ENCODE measurements at places on chromosomes 2 and 18.

DNA sequence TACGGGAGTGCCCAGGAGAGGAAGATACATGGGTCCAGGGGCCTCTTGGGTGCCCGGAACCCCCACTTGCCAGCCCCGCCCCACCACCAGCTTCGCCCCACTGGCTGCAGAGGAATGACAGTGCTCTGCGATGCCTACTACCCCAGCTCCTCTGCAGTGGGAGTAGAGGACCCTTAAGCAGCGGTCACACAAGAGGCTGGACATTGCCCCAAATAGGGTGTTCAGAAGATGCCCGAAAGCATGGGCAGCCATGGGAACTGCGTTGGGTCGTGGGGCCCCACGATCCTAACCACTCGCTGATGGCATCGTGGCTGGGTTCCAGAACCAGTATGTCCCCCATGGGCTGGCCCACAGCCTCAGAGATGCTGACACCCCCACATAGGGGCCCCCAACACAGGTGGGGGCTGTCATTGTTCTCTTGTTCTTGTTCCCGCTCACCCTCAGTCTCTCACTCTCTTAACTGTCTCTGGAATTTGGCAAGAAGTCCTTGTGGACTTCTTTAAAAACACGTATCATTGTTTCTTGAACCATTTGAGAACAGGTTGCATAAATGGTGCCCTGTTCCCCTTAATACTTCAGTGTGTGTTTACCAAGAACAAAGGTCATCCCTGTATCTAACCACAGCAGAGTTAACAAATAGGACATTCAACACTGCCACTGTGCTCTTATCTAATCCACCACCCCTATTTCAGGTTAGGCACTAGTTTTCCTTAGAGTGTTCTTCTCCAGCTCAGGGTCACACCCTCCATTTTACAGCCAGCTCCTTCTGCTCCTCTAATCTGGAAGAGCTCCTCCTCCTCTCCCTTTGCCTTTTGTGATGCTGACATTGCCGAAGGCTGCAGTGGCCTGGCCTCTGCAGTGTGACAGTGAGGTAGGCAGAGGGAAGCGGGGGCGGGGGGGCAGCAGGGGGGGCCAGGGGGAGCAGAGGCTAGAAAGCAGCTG lies 76.3 kb downstream of the STPG4 start:
- DNase-seq: no peak

GRCh38 chr2:172869861-172870260 lies 134.2 kb downstream of the RAPGEF4 start:
- no peak for DNase-seq

GRCh38 chr2:156110890-156111289 lies 221.6 kb downstream of the NR4A2 start:
- no peak for DNase-seq

- DNase-seq: no peak
These were observed 246.5 kb downstream of the MYCN start for GRCh38 chr2:16186661-16187481.

DNA sequence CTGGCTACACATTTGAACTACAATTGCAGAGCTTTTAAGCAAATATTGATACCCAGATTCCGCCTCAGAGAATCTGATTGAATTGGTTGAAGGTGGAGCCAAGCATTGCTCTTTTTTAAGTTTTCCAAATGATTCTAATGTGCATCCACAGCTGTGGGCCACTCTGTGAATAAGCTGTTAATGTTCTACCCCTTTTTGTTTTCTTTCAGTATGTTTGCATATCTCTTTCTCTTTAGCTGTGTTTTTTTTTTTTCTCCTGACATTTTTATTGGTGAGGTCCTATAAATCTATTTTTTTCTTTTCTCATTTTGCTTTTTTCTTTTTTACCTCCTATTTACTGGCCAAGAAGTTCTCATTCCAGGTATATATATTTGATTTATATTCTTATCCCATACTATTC lies 6.5 kb downstream of the SCN3A start:
- DNase-seq: no peak

DNA sequence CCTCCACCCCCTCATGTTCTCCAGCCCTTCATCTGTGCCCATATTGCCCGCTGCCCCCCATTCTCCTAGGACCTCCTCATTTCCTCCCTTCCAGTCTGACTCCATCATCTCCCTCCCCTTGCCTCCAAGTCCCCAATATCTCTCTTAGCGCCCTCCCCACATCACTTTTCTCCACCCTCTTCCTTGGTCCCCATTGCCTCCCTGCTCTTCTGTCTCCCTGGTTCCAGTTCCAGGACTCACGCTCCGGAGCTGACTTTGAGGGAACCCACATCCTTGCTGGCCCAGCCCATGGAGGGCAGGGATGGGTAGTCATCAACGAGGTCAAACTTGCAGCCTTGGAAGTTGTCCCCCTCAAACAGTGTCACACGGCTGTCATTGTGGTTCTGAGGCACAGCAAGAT lies 2.6 kb downstream of the CRYBA2 start:
- no peak for DNase-seq

DNA sequence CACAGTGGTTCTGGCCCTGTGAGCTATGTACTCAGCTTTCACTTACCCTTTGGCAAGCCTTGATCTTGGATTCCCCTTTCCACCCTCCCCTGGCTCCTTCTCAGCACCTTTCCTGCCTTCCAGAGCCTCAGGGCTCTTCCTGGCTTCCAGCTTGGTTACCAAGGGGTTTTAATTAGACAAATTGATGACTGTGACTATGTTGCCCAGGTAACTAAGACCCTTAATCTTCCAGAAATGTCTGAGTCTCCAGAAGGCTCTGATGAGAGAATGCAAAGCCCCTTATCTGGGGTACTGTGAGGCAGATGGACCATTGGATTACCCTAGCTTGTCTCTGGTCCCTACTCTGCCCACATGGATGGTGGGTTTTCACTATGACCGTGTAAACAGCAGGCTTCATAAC lies 174.2 kb downstream of the LOXHD1 start:
- no peak for DNase-seq

DNA sequence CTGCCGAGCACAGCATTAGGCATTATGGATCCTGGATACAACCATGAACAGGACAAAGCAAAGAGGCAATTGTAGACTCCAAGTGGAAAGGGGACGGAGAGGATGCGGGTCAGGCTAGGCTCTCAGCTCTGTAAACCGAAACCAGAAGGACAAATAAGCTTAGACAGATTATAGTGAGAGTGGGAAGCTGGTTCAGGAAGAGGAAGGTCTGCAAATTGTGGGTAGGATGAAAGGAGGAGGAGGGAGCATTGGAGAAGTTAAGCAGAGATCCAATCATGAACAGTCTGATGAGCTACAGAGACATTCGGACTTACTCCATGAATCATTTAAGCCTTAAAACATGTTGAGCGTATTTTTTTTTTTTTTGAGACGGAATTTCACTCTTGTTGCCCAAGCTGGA lies 3.0 kb downstream of the MSH6 start:
- DNase-seq: no peak

DNA sequence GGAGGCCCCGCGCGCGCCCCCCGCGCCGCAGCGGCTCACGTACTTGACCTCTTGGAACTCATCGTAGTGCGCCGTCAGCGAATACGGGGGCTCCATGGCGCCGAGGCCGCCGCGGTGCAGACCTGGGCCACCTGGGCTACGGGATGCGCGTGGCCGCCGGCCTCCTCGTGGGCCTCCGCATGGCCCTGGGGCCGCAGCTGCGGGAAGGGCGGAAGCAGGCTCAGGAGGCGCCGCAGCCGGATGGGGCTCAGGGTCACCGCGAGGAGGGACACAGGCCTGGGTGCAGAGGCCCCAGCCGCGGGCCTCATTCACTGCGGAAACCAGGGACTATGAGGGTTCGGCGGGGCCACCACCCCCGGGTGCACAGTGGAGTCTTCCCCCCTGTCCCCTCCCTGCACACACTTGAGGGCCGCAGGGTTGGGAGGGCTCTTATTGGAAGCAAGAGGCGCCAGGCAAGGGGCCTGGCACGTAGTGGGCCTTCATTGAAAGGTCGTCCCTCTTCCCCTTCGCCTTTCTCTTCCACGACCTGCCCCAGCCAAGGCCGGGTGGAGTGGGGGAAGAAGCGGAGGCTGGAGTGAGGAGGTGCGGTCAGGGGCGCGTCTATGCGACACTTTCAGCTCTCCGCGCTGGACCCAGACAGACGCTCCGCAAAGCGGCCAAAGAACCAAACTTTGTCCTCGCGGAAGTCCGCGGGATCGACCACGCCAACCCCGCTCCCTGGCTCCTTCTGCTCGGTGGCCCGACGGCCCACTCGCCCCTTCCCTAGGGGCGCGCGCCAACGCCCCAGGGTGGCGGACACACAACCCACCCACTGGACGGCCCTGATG lies 863 bp downstream of the ECEL1 start:
- no peak for DNase-seq

DNA sequence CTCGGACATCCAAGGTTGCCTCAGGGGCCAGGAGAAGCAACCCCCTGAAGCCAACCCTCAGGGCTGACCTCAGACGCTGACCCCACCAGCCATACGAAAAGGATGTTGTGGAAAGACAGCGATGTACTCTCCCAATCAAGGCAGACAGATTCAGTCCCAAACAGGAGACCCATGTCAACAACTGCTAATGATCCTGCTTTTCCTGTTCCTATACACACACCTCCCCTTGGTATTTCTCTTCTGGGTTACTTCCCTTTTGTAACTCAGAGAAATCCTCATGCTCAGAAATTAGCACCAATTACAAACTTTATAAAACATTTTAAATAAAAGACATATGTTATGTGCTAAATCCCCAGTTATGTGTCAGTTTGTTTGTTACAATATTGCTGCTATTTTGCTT lies 120.8 kb downstream of the PID1 start:
- no peak for DNase-seq

GRCh38 chr2:133817680-133818566 lies 249.7 kb upstream of the NCKAP5 start:
- DNase-seq: no peak

- no peak for DNase-seq
These were observed 102.4 kb downstream of the TRIB2 start for GRCh38 chr2:12819103-12819475.

DNA sequence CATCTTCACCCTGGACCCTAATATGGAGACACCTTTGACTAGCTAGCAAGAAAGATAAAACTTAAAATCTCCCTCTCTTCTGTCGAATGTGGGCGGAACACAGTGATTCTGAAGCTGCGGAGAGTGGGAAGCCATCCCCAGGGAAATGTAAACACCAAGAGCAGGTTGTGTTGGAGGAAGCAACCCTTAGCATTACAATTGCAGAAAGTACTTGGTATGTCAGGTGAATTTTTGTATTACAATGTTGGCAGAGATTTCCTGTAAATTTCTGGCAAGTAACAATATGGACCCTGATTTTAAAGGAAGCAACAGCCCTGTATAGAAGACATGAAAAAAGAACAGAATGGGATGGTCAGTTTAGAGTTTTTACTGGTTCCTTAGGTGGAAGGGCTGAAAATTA lies 35.8 kb downstream of the TSN start:
- DNase-seq: no peak

DNA sequence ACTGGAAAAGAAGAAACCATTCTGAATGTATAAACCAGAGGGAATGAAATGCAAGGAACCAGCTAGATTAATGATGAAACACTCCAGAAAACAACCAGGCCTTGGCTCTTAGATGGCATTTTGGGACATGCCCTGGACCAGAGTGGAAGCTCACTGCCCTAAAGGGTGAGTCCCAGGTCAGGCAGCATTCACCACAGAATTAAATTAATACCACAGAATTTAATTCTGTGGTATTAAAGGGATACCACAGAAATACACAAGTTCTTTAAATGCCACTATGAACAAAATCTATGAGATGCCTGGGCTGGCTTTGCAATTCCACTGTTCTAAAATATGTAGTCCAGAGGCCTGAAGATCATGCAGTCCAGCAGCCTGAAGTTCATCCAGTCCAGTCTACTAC lies 122.3 kb upstream of the KYNU start:
- no peak for DNase-seq

GRCh38 chr2:118554616-118555015 lies 292.8 kb downstream of the EN1 start:
- no peak for DNase-seq

GRCh38 chr2:85717308-85718008 lies 23.3 kb downstream of the GNLY start:
- DNase-seq: no peak

DNA sequence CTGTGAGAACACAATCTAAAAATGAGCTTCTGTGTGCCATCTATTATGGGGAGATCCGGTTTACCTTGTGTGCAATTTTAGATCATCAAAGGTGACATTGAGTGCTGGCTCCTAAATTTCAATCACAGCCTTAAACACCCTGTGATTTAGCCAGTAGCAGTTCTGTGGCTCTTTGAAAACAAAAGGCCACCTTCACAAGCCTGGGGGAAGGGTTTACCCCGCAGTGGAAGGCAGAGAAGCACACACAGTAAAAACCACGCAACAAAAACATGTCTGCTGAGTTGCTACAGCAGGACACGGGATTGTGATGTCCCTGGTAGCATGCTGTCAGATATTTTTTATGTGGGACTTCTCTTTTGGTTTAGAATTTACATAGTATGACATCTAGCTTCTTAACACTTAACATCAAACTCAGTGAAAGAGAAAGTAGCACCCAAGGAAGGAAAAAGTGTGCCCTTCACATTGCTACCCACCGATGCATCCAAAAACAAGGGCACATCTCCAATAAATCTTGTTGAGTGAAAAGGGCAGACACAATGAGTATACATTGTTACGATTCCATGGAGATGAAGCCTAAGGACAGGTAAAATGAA lies 56.1 kb upstream of the RNF152 start:
- no peak for DNase-seq

DNA sequence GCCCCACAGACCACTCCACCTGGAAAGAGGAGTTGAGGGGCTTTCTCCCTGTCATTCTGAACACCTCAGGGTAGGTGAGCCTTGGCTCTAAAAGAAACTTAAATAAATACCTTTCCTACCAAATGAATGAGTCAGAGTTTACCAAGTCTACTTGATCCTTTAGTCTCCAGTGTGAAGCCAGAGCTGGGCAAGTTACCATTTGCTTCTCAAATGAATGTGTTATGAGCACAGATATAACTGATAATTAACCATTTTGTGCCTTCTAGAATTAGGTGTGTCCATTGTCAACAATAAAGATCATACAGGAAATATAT lies 347.7 kb downstream of the KIAA1328 start:
- DNase-seq: no peak

- DNase-seq: no peak
These were observed 104.5 kb downstream of the ZNF516 start for GRCh38 chr18:76390452-76391035.

DNA sequence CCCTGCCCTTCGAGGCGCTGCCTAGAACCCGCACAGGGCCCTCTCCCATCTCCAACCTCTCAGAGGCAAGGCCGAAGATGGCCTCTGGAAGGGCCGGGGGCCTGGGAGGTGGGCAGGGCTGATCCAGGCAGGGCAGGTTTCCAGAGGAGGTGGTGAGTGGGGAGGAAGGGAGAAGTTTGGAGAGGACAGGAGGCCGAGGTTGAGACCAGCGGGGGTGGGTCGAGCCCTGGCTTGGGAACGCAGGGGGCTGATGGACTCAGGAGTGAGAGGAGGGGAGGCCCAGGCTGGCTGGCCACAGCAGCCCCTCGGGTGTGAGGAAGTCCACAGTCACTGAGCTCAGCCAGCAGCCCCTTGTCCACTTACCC lies 10.5 kb downstream of the CAPN10 start:
- no peak for DNase-seq

GRCh38 chr2:227404585-227405271 lies 17.0 kb upstream of the SCYGR1 start:
- DNase-seq: no peak

GRCh38 chr18:23871410-23871809 lies 143.1 kb upstream of the TTC39C start:
- DNase-seq: peak; percentile 17

All from stimulated activated CD4-positive, alpha-beta T cell treated with anti-CD3 and anti-CD28 coated beads, Interleukin-12 subunit alpha, Interleukin-12 subunit beta, amount 100 ng/mL, for 24 hours (primary cell).